Small intestine (tissue), 16 donors: ENCODE measurements at places on chromosomes 2 and 18.

DNA sequence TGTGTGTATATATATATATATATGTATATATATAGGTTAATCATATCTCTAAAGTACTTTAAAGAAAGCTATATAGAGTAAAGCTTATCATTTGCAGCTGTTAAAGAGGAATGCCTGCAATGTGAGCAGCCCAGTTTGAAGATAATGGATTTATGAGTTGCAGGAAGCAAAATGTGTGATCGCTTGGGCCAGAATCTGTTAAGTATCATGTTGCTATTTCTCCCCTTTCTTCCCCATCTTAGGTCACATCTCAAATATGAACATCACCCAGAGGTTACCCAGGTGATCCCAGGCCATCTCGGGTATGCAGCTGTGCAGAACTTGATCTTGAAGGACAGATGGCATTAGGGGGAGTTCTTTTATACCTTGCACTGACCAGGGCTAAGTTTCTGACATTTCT lies 316.5 kb downstream of the MTX2 start:
- DNase-seq = no peak

- no peak for DNase-seq
Observed at GRCh38 chr2:99674090-99674489, 184.3 kb upstream of the REV1 start.

DNA sequence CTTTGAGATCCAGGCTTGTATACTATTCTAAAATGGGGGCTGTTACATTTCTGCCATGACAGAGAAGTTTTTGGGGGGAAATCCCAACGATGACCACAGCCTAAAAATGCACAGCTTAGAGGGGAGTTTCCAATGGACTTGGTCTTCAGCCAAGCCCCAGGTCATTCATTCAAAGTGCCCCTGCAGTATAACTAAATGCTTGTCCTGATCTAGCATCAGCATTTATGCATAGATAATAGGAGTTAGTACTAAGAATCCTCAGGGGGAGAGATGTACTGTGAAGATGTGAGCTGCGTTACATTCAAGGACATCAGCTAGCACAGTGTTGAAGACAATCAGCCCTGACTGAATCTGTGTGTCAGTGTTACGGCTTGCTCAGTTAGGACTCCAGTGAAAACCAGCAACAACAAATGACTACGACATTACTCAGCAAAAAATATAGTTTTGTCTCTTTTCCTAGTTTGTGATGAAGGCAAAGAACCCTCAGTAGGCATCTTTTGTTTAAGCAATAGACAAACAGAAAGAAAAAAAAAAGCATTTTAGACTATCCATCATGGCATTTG lies 160.9 kb downstream of the ZEB2 start:
- DNase-seq = no peak

- DNase-seq = peak; percentile 96
Observed at GRCh38 chr2:237025090-237025865, 60.4 kb upstream of the COPS8 start.

DNA sequence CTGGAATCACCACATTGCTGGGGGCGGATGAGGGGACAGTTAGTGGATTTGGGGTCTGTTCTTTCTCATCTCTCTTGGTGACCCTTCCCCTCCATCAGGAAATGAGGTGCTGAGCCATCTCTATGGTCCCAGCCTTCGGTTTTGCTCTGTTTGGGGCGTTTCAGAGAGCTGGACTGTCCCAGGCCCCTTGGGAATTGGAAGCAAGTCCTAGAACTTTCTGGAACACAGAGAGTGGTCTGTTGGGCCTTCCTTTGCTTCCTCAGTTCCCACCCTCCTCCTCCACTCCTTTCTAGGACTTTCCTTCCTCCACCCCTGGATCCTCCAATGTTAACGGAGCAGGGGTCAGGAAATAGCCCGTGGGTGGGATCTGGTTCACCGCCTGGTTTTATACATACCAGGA lies 17.0 kb downstream of the RRM2 start:
- DNase-seq = no peak

DNA sequence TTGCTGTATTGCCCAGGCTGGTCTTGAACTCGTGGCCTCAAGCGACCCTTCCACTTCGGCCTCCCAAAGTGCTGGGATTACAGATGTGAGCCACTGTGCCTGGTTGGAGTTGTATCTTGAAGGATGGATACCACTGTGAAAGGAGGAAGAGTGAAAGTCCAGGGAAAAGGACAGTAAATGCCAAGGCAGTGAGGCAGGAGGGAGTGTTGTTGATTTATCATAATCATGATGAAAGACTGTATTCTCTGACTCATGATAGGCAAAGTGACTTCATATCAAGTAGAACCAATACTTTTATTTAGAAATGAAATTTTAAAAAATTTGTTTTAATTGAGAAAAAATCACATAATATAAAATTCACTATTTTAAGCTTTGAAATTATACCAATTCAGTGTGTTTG lies 162.3 kb downstream of the ARHGAP28 start:
- peak; percentile 27 for DNase-seq

- DNase-seq = no peak
Observed at GRCh38 chr2:8544171-8544785, 137.6 kb upstream of the ID2 start.

GRCh38 chr2:76283350-76283749 lies 572.6 kb upstream of the GCFC2 start:
- peak; percentile 33 for DNase-seq

GRCh38 chr2:54402350-54402749 lies 53.8 kb upstream of the SPTBN1 start:
- DNase-seq = no peak

GRCh38 chr2:237143676-237144440 lies 58.2 kb downstream of the COPS8 start:
- no peak for DNase-seq

DNA sequence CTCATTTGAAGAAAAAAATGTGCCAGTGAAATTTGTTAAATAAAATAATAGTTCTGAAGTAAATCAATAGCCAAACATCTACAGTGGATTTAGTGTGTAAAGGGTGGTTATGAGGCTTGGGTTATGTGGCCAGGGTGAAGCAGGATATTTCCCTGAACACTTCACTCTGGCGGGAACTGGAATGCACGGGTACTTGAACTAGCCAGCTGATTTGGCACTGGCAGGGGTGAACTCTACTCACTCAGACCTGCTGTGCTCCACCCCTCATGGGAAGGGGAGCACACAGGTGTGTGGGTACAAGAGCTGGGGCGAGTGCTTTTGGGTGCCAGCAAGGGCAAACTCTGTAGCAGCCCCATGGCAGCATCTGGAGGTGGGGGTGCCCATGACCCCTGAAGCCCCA lies 278.2 kb downstream of the CALCRL start:
- no peak for DNase-seq

DNA sequence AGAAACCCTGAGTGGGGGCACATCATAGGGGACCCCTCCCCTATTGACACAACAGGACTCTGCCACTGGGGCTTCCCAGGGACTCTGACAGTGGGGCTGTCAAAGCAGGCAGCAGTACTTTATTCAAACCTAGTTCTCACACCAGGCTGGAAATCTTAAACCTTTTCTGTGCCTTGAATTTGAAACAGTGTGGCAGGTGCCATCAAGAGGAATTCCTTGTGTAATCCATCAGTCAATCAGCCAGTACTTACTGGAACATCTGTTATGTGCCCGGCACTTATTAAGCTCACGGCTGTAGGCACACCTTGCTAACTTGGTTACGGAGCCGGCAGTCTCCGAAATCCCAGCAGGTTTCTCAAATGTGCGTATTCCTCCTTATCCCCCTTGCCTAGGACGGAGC lies 12.0 kb downstream of the GLI2 start:
- no peak for DNase-seq

DNA sequence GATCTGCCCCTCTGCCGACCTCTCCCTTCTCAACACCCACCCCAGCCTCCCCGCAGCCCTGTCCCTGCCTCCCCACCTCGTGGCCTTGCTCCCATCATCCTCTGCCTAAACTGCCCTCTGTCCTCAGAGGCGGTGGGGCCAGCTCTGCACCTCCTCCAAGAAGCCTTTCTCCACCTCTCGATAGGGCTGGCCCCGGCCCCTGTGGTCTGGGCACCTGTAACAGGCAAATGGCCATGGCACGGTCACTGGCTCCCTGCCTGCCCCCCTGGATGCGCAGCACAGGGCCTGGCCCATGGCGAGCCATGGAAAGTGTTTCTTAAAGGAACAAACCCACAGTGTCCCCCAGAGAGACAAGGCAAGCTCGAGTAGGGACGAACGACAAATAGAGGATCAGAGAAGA lies 42.0 kb downstream of the MYO7B start:
- DNase-seq = no peak

DNA sequence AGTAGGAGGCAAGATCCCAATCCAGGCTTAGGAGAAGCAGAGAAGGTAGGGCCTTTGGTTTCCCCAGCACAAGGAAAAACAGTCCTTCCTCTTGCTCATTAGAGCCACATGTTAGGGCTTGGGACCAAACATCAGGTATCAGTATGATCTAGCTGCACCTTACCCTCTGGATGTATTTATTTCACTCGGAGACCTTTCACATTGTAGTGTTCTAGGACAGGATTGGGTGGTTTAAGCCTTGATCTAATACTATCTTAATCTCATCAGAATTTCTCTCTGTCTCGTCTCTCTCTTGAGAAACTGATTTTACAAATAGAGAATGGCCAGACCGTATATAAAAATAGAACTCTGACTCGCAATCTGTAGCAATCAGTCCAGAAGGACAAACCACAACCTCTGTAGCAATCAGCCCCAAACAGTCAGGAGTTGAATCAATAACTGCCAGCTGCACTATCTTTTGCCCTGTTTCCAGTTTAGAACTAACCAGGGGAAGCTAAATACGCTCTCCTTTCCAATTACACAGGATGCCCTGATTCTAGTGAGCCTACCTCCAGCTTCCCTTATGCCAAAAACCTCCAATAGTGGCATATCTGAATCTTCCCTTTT lies 207.1 kb downstream of the TDRD15 start:
- DNase-seq = peak; percentile 10

GRCh38 chr2:144374163-144374661 lies 145.7 kb downstream of the ZEB2 start:
- DNase-seq = no peak

DNA sequence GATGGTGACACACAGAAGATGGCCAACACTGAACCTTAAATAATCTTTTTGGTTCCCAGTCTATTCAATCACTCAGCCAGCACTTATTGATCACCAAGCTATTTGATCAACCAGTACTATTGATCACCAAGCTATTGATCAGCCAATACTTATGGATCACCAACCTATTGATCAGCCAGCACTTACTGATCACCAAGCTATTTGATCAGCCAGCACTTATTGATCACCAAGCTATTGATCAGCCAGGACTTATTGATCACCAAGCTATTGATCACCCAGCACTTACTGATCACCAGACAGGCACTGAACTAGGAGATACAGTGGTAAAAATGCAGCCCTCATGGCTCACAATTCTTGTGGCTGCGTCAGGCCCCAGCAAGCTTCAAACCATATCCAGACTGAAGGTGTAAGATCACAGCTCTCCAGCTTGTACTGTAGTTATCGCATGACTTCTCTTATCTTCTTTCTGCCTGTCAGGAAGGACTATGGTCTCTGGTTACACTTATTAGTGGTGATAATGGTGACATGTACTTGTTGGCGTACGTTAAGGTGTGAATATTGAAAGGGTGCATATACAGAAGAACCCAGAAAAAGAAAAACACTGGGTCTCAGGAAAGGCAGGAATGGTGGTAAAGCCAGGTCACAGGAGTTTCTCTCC lies 18.4 kb upstream of the B3GNT2 start:
- DNase-seq = peak; percentile 53

DNA sequence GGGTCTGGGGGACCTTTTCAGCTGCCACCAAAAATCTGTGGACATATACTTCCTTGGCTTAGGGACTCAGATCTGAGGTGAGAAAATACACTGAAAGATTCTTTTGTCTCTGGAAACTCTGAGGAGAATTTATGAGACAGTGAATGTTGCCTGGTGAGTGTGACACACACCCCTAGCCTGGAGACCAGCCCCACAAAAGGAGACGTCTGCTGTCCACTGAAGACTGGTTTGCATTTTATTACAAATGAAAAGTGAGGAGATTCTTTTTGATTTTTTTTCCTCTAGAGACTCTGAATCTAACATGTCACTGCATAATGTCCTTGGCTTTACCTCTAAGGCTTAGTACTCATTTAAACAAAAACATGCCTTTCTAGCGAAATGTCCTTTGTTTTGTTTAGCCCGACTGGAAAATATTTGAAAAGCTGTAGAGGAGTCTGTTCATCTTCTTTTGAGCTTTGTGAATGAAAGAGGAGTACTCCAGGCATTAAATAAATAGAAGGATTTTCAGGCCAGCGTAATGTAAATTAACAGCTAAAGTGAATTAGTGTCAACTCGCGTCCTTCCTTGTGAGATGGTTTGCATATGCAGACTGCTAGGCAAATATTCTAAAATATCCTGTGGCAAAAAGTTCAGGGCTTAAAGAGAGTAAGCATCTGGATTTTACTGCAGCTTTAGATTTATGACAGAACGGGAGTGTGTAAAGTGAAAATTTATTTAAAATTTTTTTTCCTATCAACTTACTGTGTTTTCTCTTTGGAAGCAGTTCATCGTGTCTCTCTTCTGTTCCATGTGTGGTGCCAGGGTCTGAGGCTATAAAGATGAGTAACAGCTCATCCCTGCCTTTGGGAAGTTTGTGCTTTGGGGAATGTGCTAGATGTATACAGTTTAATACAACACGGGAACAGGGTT lies 125.4 kb downstream of the VWA3B start:
- DNase-seq = peak; percentile 10

DNA sequence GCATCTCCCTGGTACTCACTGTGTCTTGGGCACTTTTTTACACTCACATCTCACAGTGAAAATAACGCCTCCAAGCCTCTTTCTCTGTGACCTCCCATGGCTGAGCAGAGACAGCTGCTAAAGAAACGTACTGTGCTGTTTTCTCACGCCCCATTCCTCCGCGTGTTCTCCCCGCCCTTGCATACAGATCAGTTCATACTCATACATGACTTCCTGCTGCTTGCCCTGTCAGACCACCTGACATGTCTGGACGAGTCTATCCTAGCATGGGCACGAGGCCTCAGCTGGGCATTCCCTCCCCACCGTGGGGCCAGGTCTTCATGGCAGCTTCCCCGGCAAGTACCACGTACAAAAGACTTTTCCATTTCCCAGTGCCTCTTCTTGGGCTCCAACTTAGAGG lies 21.2 kb upstream of the IL1A start:
- DNase-seq = no peak

- no peak for DNase-seq
Observed at GRCh38 chr18:40017021-40017420, 1938.0 kb upstream of the PIK3C3 start.

- no peak for DNase-seq
Observed at GRCh38 chr18:58438958-58439300, 190.0 kb downstream of the ALPK2 start.

DNA sequence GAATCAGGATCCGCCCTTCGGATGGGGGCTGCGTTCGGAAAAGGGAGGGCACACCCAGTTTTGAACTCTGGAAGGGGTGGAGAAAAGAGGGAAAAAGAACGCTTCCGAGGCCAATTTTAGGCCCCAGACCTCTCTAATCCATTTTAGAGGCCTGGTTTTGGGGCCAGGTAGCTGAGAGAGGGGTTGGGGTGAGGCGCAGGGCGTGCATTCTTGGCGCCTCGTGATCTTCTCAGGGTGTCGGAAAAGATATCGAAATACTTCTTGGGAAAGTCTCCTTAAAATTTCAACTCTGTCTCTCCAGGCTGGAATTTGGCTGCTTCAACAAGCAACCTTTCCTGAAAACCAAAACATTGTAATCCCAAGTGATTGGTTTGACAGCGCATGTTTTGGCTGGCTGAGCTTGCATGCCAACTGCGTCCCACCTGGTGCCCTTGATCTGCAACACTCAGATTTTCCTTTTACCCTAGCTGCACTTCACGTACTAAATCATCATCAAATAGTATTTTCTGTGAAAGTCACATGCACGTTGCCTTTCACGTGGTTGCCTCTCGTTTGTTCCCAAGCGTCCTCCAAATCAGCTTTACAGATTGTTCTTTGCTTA lies 864 bp upstream of the XPO1 start:
- DNase-seq = peak; percentile 71

- no peak for DNase-seq
Observed at GRCh38 chr2:114714313-114714712, 271.9 kb downstream of the DPP10 start.
